ENCODE measurements at places on chromosomes 1 and 21.

DNA sequence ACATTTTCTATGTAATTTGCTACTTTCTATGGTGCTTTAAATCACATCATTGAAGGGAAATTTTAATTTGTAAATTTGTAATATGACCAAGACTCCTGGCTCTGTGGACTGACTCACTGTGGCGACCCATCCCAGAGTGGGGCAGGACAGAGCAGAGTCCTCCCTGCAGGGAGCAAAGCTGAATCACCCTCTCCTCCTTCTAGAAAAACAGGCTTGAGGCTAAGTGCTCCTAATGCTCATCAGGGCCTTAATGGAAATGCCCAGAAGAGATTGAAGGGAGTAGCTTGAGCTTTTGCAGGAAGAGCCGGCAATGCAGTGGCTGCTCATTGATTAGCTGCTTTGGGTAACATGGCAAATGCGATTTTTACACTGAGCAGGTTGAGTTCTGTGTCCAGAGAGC, 16.8 kb downstream of the S100A10 start:
- no peak for DNase-seq

GRCh38 chr21:36917471-36918158, 48.9 kb downstream of the HLCS start:
- DNase-seq: no peak

DNA sequence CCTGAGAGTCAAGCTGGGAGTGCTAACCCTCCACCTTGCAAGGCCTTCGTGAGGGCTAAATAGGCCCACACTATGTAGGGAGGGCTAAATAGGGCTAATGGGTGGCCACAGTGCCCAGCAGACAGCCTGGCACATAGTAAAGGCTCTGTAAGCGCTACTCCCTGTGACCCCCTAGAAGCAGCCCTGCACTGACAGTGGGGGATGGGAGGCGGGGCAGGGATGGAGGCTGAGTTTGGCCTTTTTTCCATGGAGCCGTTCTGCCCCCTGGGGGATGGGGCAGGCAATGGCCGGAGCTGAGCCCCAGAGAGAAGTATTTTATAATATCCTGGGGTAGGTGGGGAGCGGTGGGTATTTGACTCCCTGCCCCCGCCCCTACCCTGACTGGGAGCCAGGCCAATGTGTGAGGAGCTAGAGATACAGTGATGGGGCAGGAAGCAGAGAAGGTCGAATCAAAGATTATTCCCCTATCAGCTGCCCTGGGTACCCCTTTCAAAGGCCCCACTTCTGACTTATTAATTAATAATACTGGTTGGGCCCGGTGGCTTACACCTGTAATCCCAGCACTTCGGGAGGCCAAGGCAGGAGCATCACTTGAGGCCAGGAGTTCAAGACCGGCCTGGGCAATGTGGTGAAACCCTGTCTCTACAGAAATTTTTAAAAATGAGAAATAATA, 42.3 kb downstream of the LACTBL1 start:
- no peak for DNase-seq

GRCh38 chr21:15406791-15407190, 323.0 kb upstream of the USP25 start:
- no peak for DNase-seq

DNA sequence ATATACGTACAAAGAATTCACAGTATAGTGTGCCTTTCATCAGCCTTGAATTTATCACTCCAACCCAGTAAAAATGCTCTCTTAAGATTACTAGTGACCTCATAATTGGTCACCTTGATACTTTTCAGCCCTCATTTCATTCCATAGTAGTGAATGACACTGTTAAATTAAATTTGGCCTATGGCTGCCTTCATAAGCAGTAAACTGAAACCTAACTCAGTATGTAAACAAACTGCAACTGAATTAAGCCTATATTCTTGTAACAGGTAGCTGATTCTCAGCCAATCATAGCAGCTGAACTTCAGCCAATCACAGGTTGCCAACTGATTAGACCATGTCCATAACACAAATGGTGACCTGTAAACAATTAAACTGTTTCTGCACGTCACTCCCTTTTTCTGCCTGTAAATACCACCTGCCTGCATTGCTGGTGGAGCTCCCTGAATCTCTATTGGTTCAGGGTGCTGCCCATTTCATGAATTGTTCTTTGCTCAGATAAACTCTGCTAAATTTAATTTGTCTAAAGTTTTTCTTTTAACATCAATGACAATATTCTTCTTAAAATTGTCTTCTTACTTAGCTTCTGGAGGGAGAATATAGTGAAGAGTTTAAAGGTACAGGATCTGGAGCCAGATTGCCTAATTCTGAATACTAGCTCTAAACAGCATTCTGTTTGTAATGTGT, 24.0 kb upstream of the CAMSAP2 start:
- no peak for DNase-seq

GRCh38 chr1:33516428-33516827, 44.0 kb downstream of the ZSCAN20 start:
- no peak for DNase-seq

GRCh38 chr1:155474146-155474545, 88.5 kb downstream of the ASH1L start:
- DNase-seq: no peak

- no peak for DNase-seq
Measured at GRCh38 chr1:100249155-100249536, 488 bp downstream of the DBT start.

- DNase-seq: peak; percentile 19
Measured at GRCh38 chr1:51535006-51535592, 16.0 kb upstream of the EPS15 start.

- DNase-seq: no peak
Measured at GRCh38 chr1:199411506-199411905, 616.0 kb upstream of the NR5A2 start.

DNA sequence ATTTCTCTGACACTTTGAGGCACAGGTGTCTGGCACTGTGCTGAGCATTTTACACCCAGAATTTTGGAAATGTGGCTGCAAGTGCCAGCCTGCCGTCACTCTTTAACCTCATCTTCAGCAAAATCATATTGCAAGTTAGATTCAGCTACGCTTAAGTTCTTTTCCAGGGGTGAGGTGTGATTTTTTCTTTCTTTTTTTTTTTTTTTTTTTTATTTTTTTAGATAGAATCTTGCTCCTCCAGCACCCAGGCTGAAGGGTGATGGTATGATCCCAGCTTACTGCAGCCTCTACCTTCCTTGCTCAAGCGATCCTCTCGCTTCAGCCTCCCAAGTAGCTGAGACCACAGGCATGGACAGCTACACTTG, 2.5 kb upstream of the RCC2 start:
- DNase-seq: no peak

GRCh38 chr1:230391776-230392535, 34.2 kb downstream of the PGBD5 start:
- no peak for DNase-seq

DNA sequence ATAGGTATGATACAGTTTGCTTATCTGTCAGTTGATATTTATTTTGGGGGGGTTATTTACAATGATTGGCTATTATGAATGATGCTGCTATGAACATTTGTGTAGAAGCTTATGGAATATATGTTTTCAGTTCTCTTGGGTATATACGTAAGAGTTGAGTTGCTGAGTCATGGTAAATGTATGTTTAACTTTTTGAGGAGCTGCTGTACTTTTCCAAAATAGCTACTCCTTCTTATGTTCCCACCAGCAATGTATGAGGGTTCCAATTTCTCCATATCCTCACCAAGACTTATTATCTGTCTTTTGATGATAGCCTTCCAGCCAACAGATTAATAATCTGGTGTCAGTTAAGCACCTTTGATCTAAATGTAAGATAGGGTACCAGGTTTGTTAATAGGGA, 11.9 kb downstream of the SOAT1 start:
- no peak for DNase-seq

DNA sequence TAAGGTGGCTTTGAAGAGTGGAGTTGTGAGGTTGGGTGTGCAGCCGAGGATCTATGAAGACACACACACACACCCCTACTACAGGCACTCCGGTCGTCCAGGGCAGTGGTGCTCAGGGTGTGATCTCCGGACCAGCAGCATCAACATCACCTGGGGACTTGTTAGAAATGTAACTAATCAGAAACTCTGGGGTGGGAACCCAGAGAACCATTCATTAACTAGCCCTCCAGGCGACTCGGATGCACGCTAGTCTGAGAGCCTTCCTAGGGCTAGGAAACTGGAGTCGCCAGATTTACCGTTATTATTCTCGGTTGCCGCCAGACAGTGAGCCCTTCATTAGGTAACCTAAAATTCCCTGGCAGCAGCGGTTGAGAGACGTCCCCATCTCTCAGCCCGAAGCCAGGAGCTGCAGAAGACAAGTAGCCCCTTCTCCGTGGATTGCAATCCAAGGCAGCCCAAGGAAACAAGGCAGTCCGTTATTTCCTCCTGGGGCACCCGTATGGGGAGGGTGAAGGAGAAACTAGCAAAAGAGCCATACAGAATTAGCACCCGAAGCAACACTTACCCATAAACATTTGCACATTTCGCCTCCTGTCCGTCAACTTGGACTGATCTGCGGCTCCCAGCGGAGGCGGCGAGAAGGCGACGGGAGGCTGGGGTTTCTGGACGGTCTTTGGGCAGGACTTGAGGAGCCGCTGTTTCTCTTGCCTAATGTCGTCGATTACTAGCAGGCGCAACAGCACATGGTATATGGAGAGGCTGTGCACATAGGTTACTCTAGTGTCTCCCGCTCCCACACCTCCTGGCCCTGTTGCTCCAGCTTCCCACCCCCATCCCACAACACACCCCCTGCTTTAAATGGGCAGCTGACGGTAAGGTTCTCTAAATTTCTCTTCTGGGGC, 2.9 kb upstream of the CCN1 start:
- no peak for DNase-seq

- DNase-seq: no peak
Measured at GRCh38 chr1:3993619-3994375, 93.7 kb upstream of the C1orf174 start.

DNA sequence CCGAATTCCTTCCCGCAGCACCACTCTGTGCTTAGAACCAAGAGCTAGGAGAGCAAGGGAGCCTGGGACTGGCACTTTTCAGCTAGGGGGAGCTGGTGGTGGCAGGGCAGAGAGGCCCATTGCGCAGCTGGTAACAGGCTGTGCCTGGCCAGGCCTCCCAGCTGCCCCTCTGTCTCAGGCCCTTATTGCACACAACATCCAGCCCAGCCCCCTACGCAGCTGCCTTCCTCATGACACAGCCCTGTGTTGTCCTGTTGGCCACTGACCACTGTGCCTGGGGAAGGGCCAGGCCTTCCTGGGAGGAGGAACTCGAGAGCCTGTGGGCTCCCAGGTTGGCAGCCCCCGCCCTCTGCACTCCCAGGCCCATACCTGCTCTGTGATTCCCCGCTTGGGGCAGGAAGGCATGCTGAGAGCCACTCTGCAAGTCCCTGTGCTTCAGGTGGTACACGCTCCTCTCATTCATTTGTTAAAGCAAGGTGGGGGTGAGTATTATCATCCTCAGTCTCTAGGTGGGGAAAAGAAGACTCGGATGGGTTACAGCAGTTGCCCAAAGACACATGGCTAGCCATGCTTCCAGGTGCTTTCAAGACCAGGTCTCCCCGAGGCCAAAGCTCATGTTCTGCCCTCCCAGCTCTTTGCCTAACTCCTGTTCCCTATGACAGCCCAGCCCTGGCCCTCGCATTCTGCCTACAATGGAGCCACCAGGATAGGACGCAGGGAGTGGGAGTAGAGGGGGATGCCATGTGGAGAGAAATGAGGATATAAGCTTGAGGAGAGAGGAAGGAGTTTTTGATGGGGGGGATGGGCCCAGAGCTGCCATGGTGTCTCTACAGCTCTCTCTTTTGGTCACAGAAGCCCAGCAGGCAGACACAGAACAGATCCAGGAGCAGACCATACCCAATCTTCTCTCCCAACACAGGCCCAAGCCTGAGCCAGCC, 81.8 kb downstream of the TMEM53 start:
- no peak for DNase-seq

- no peak for DNase-seq
Measured at GRCh38 chr1:241749945-241750695, 97.9 kb upstream of the EXO1 start.

Data from T-helper 9 cell (primary cell).